ENCODE measurements at places on chromosomes 4 and X. TPM values are rescaled to one million over a fixed set of nuclear protein-coding genes. Genes with fewer than 3 reads are reported as not detected.

The ZCCHC12 gene
- not detected for total RNA-seq

The DGKK gene
- total RNA-seq, result not detected

The MTCP1 gene
- 21.8 TPM for total RNA-seq

The SMR3A gene
- not detected for total RNA-seq

The GSX2 gene
- total RNA-seq, result not detected

The SLC16A2 gene
- 7.4 TPM for total RNA-seq

The ERCC6L gene
- 0.09 TPM for total RNA-seq

The ADH7 gene
- total RNA-seq, result not detected

The CLDN34 gene
- total RNA-seq, result not detected

The COL25A1 gene
- 0.34 TPM for total RNA-seq

The POU3F4 gene
- total RNA-seq, result not detected

The ALAS2 gene
- not detected for total RNA-seq

The SCARB2 gene
- 235 TPM for total RNA-seq

The GYG2 gene
- 2.6 TPM for total RNA-seq
